ENCODE measurements at places on chromosomes 1 and 21. TPM values are rescaled to one million over a fixed set of nuclear protein-coding genes. Genes with fewer than 3 reads are reported as not detected.

RIPK4 gene
- total RNA-seq: 0.47 TPM

GRCh38 chr1:48876330-48876785, 99.7 kb upstream of the BEND5 start:
- no peak for DNase-seq

DNA sequence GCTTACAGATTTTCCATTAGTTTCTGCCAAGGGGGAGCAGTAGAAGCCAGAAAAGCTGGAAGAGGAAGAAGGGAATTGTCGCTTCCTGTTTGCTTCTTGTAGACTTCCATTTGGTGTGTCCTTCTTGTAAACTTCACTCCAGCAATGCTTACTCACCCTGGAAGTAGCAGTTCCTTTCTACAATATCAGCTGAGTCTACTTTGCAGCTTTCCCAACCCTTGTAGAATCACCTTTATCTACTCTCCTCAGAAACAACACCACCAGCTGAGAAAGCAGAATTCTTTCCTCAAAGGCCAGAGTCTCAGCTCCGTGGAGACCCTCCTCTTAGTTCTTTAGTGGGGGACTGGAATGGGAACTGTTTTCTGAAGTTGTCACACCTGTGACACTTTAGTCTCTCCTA, 1136.7 kb upstream of the TMPRSS15 start:
- no peak for DNase-seq

GRCh38 chr1:90840352-90840751, 123.2 kb upstream of the BARHL2 start:
- no peak for DNase-seq

DNA sequence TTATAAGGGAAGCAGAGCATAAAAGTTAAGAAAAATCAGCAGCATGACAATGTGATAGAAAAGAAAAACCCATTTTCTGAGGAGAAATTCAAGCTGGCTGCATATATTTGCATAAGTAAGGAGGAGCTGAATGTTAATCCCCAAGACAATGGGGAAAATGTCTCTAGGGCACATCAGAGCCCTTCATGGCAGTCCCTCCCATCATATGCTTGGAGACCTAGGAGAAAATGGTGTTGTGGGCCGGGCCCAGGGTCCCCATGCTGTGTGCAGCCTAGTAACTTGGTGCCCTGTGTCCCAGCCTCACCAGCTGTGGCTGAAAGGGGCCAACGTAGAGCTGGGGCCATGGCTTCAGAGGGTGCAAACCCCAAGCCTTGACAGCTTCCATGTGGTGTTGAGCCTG, 100.6 kb upstream of the PLPPR4 start:
- no peak for DNase-seq

IL20 gene
- total RNA-seq: 0.47 TPM

CCT8 gene
- 310 TPM for total RNA-seq

CCDC28B gene
- 31.7 TPM for total RNA-seq

KRTAP11-1 gene
- total RNA-seq: not detected

- no peak for DNase-seq
Observed at GRCh38 chr1:221169447-221169889, 290.2 kb downstream of the HLX start.

DNA sequence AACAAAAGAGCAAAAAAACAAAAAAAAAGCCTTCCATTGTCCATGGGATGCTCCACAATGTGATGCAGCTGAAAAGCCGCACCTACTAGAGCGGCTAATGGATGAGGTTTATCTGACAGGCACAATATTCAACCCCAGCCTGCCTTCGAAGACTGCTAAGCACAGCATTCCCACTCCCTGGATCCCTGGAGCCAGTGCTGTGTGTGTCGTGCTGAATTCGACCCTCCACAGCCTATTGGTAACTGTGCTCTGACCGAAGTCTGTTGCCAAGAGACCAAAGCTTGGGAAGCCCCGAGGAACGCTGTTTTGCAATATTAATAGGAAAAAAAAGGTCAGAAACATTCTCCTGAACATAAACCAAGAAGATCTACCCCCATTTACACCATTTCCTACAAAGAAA, 57.2 kb upstream of the PUM1 start:
- no peak for DNase-seq

- no peak for DNase-seq
Observed at GRCh38 chr1:84853741-84854721, 39.0 kb downstream of the LPAR3 start.

Data from occipital lobe (tissue), 3 donors.